ENCODE measurements at places on chromosomes 11 and 22.
A peak's percentile ranks its signal among the peaks of the same experiment; 100 is the strongest.

GRCh38 chr11:115990004-115990447, 485.8 kb upstream of the CADM1 start:
- DNase-seq, result peak; percentile 30

DNA sequence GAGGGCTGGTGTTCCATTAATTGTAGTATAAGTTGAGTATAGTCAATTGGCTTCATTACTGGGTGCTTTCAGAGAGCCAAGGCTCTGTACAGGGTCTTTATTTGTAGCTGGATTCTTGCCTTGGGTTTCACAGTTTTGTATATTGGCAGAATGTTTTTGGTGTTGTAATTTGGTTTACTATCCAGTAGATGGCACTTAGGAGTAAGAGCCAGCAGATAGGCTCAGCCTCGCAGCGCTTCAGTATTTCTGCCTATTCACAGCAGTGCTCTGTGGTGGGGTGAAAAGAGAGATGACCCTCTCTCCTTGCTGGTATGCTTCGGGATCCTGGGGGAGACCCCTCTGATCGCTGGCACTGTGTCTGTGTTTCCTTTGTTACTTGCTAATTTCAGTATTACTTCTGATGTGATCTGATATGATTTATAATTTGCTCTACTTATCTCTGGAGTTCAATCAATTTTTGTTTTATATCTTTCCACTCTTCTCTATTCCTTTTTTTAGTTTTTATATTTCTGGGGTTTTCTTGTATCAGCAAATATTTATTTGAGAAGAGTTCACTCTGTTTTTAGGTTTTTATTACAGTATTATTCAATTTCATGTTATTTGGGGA, 52.2 kb downstream of the ANO5 start:
- DNase-seq, result no peak

- DNase-seq, result no peak
Measured at GRCh38 chr11:7004482-7004881, 15.7 kb downstream of the ZNF214 start.

DNA sequence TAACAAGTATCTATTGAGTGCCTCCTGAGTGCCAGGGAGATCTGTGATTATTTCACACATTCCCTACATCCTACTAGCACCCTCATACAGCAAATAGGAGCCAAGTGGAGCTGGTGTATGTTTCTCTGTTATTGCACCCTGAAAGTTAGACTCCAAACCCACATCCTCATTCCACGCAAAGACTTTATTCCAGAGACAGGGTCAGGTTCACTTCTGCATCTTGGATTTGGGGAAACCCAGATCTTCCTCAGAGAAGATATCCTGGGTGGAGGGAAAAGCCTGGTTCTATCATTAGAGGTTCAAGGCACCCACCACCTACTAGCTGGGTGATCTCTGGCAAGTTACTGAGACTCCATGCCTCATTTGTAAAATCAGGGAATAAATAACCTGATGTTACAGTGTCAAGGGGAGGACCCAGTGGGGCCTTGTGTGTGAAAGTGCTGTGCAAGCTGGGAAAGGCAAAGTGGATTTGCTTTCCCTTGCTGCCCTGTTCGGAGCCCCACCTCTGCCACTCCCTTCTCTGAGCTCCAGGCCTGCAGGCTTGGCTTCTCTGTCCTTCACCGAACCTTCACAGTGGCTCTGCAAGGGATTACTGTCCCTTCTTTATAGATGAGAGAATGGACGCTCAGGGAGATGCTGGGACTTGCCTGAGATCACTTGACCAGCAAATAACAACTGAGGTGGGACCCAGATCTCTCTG, 991 bp upstream of the SLCO2B1 start:
- no peak for DNase-seq

- DNase-seq, result peak; percentile 91
Measured at GRCh38 chr11:34358258-34358727, 483 bp upstream of the ABTB2 start.

DNA sequence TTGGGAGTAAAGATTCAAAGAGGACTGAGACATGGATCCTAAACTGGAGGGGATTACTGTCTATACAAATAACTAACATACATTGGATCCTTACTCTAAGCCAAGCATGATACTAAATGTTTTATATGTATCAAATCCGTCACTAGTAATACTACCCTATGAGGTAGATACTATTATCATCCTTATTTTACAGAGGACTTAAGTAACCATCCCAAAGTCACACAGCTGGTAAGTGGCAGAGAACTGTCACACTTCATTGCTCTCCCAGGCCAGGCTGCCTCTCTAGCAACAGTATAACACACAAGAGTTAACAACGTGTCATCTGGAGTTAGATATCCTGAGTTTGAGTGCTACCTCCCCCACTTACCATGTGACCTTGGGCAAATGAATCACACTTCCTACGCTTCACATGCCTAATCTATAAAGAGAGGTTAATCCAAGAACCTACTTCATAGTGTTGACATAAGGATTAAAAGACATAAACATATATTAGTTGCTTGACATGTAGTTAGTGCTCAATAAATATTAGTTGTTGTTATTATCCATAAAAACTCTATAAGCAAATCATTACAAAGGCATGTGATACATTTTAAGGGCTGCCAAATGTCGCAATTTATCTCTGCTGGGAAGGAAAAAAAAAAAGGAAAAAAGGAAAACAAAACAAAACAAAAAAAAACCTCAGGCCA, 33.8 kb upstream of the SPON1 start:
- DNase-seq, result peak; percentile 25

DNA sequence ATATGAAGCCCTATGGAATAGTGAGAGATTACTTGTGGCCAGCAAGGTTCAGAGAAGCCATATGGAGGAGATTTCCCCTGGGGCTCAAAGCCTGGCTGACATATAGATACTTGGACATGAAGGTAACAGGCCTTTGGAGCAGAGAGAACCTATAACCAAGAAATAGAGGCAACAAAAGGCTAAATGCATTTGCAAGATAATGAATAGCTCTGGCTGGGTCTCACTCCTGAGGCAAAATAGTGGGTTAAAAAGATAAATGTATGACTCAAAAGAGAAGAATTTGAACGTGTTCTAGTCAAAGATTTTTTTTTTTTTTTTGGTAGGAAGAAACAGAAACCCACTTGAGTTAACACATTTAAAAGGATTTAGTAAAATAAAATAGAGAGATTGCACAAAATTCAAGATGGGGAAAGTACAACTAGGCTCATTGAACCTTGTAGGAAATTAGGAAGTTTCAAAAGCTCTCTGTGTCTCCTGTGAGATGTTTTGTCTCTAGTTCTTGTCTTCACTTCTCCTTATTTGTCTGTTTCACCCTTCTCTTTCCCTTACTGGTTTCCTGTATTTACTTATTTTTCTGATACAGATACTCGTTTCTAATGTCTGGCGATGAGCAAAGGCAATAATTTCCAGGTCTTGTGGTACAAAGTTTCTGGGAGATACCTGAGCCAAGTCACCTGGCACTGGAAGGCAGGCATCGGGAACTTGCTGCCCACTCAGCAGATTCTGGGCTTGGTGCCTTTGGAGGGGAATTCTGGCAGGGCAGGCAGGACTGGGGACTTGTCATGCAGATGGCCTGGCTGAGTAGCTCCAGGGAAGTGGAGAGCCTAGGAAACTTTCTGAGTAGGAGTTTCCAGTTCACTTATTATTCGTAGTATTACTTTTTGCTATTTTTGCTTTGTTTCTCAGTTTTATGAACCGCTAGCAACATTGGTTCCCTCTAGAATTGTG, 49.2 kb upstream of the SESN3 start:
- DNase-seq, result no peak

GRCh38 chr22:29816539-29816938, 21.5 kb downstream of the ASCC2 start:
- no peak for DNase-seq

- no peak for DNase-seq
Measured at GRCh38 chr22:29331658-29332300, 16.3 kb upstream of the RASL10A start.

- DNase-seq, result no peak
Measured at GRCh38 chr22:29833392-29833965, 4.6 kb downstream of the ASCC2 start.

GRCh38 chr22:45007391-45008185, 2.2 kb downstream of the PHF21B start:
- DNase-seq, result no peak

DNA sequence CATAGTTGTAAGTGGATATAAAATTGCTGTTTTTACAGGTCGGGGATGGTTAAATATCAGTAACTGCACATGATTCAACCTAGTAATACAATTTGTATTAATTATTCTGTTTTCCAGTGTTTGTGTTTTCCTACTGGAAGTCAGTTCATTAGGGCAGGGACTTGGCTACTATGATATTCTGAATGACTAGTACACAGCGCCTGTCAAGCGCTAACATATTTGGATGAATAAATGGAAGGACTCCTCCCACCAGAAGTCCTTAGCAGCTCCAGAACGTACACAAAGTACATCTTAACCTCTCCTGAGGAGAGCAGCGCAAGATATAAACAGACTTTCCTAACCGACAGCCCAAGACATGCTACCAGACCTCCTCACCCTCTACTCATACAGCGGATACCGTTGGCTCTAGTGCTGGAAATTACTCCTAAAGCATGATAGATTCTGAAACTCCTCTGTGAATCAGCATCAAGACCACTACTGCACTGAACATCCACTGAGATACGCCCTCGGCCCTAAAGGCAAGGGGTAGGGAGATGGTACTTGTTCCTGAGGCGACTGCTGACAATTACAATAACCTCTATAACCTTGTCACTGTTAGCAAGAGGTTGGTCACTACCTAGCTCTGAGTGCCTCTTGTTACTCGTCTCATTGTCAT, 79.1 kb downstream of the RDX start:
- DNase-seq, result no peak

DNA sequence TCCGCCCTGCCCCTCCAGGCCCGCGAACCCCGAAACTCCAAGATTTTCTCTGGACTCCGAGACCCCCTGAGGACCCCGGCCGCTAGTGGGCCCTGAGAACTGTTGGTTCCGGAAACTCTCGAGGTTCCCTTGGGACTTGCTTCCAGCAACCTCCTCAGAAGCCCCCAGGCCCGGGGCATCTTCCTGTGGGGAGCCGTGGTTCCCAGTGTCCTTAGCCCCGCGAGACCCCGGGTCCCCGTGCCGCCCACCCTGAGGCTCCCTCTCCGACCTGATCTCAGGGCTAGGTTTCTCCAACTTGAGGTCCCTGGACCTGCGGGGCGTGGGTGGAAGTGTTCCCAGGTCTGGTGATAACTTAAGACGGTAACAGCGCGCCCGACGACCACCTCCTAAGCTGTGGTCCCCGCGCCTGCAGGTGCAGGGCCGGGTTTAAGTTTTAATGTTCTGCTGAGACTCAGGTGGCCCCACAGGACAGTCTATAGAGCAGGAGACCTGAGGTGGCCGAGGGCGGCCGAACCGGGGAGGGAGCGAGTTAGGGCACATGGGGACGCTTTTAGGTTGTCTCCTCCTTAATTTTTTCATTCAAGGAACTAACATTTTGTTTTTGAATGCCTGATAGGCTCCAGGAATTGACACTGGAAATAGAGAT, 720 bp downstream of the FAM118A start:
- no peak for DNase-seq

- DNase-seq, result no peak
Measured at GRCh38 chr22:49152127-49152938, 675.3 kb downstream of the BRD1 start.

GRCh38 chr11:11615086-11615485, 6.7 kb downstream of the GALNT18 start:
- DNase-seq, result peak; percentile 3

GRCh38 chr11:57397394-57397990, 7.0 kb upstream of the PRG2 start:
- DNase-seq, result no peak

DNA sequence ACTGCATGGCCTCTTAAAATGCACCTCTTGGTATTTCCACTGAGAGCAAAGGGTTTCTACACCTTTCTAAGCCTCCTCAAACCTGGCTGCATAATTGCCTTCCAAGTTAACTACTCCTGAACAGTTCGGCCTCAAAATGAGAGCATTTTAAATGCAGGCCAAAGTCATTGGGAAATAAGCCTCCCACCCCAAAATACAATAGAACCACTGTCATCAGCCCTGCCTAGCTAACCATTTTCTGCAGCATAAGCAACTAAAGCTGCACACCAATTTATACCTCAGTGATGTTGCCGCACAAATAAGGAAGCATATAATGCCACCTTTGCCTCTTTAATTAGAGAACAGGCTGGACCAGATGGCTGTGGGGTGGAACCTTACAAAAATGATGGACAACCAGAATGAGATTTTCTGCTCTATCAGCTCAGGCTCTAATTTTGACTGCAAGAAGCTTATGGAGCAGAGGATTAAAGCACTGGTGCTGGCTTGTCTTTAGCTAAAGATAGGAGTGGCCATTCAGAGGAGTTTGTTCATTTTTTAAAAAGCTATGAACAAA, 4.3 kb downstream of the TOB2 start:
- no peak for DNase-seq

- peak; percentile 80 for DNase-seq
Measured at GRCh38 chr11:93921695-93922468, 71.5 kb upstream of the VSTM5 start.

DNA sequence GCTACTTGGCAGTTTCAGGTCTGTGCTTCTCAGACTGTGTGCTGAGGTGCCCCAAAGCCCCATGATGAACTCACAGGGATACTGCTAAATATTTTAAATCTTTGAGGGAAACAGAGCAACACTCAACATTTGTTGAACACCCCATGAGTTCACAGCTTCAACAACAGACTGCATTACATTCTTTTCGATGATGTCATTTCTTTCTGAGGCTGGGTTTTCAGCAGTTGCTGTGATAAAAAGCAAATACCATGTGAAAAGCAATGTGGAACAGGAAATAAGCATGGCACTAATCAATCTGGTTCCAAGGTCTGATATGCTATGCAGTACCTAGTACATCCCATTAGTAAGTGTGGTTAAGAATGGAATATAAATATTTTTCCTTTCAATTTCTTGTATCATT, 82.7 kb downstream of the RPL27A start:
- no peak for DNase-seq

DNA sequence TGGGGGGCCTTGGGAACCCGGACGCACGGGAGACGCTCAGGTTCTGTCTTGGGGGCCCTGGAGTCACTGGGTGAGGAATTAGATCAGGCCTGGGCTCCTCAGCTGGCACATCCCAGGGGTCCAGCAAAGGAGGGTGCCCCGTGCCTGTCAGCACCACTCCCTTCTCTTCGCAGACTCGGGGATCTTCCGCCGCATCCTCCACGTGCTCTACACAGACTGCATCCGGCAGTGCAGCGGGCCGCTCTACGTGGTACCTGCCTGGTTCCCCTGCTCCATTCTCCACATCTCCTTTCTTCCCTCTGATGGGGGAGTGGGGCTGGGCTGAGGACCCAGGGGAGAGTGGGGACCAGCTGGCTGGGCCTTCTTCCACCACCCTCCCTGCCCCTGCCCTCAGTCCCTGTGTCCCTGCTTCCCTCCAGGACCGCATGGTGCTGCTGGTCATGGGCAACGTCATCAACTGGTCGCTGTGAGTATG, 6.7 kb upstream of the TAGLN start:
- DNase-seq, result no peak

DNA sequence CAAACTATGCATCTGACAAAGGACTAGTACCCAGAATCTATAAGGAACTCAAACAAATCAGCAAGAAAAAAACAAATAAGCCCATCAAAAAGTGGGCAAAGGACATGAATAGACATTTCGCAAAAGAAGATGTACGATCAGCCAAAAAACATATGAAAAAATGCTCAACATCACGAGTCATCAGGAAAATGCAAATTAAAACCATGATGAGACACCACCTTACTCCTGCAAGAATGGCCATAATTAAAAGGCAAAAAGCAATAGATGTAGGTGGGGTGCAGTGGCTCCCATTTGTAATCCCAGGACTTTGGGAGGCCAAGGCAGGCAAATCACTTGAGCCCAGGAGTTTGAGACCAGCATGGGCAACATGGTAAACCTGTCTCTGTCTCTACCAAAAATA, 10.4 kb upstream of the OR10V1 start:
- DNase-seq, result no peak

GRCh38 chr22:42229455-42230149, 40.9 kb downstream of the TCF20 start:
- DNase-seq, result no peak

- DNase-seq, result no peak
Measured at GRCh38 chr22:32482708-32483107, 8.1 kb downstream of the FBXO7 start.
